ENCODE measurements at places on chromosomes 4 and X. TPM values are rescaled to one million over a fixed set of nuclear protein-coding genes. Genes with fewer than 3 reads are reported as not detected.

Gene GCNA
- total RNA-seq = 2.1 TPM

Gene CASP6
- total RNA-seq = 22.5 TPM

Gene MMRN1
- 42.6 TPM for total RNA-seq

Gene KDM6A
- 27.0 TPM for total RNA-seq

Gene CT83
- not detected for total RNA-seq

Gene MGAT4D
- total RNA-seq = not detected

Data from lower lobe of right lung (tissue), 2 donors.